NCI-H1105 (cell line): ENCODE measurements at places on chromosomes 11 and 22.

GRCh38 chr22:50316114-50317065 lies 8.9 kb upstream of the PLXNB2 start:
- no peak for DNase-seq

DNA sequence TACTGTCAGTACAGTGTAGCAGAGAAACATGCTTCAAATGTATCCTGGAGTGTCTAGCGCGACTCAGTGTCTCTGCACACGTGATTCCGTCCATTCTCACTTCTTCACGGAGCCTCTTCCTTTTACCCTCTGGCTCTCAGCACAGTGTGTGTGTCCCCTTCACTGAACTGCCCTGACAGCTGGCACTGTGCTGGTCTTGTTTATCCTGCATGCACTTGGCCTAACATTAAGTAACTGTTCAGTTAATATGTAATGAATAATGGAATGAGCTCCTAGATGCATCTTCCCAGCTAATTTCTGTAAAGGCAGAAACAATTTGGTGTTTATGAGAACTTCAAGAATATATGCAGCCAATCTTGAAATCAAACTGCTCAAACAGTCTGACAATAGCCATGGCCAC lies 44.4 kb downstream of the KMT5B start:
- DNase-seq, result no peak

DNA sequence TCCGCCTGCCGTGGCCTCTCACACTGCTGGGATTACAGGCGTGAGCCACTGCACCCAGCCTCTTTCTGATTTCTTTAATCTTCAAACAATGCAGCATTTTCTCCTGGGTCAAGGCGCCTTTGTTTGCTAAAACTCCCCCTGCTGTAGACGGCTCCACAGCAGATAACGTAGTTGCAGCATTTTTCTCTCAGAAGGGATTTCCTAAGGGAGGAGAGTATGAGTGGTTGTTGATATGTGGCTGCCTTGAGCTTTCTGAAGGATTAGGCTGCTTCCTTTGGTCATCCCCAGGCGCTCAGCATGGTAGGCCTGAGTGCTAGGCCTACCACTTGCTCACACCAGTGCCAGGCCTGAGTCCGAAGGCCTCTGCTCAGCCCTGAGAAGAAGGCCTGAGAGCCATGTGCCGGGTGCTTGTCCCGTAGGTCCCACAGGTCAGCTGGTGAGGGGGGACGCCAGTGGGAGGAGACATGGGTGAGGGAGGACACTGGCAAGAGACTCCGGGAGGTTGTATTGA lies 18.1 kb downstream of the SMARCB1 start:
- DNase-seq, result no peak

- DNase-seq, result no peak
Measured at GRCh38 chr11:120499088-120499487, 12.5 kb upstream of the GRIK4 start.

DNA sequence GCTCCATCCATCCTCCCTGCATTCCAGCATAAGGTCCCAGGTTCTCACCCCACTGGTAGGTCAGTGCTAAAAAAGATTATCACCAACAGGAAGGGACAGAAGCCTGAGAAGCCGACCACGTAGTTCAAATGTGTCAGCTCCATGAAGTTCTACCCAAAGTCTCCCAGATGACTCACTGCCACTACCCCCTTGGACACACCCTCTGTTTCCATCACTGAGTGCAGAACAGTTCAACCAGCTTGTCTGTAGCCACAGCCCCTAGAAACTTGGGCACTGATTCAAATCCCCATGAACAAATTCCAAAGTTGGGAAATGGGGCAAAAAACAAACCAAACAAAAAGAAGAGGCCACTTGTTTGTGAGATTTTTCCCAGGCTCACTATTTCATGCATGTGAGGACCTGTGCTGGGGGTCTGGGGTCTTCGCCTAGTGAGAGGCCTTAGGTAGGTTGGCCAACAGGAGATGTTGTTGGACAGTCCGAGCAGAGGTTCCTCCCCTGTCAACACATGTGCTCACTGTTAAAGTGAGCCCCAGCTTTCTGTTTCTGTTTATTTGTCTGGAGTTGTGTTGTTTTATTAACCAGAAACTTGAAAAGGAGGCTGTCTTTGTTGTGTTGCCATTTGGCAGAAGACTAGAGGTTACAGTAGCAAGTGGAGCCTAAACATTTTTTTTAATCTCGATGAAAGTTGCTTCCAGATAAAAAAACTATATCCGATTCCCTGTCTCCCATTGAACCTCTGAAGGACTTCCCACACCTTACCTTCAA lies 24.2 kb upstream of the FLI1 start:
- no peak for DNase-seq

GRCh38 chr11:62108017-62108750 lies 15.6 kb upstream of the INCENP start:
- DNase-seq, result peak; percentile 52

GRCh38 chr22:17233348-17234043 lies 14.3 kb upstream of the ADA2 start:
- no peak for DNase-seq

DNA sequence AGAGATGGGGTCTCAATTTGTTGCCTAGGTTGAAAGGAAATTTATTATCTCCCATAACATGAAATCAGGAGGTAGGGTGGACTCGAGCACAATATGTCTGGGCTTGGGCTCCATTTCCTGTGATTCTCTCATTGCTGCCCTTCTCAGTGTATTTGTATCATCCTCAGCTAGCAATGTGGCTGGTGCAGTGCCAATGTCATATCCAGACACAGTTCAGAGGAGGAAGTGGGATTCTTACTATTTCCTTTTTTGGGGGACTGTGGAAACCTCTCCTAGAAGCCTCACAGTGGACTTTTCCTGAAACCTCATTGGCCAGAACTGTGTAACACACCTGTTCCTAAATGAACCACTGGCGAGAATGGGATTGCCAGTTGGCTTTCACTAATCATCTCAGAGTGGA lies 21.0 kb upstream of the SWAP70 start:
- no peak for DNase-seq

- DNase-seq, result no peak
Measured at GRCh38 chr22:45672564-45673481, 1.2 kb downstream of the ATXN10 start.

- DNase-seq, result no peak
Measured at GRCh38 chr11:96194581-96195374, 148.2 kb downstream of the MAML2 start.

DNA sequence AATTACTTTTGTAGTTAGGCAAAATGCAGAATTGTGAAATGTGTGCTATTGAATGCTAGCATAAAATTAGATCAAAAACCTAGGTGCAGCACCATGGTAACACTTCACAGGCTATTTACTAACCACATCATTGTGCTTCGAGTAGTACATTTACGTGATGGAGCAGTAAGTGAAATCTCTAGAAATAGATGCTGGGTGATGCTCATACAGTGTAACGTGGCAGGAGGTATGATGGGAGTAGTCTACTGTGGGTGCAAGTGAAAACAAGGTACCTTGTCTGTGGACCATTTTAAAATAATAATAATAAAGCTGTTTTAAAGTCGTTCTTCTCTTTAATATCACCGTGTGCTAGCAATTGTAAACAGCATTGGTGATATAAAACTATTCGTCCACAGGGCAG lies 132.3 kb downstream of the DYNC2H1 start:
- DNase-seq, result no peak

DNA sequence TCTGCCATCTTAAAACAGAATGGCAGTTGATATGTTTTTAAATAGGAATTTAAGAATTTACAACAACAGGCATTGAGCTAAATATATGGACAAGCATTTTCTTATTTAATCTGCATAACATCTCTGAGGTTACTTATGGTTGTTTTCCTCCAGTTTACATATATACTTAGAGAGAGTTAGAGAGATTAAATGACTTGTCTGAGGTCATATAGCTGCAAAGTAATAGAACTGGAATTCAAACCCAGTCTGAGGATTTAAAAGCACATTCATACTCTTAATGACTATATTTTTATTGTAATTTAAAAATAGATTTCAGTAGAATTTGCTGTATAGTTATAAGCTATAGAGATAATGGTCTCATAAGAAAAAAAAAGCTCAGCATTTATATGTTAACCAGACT lies 81.4 kb upstream of the GRIK4 start:
- no peak for DNase-seq

DNA sequence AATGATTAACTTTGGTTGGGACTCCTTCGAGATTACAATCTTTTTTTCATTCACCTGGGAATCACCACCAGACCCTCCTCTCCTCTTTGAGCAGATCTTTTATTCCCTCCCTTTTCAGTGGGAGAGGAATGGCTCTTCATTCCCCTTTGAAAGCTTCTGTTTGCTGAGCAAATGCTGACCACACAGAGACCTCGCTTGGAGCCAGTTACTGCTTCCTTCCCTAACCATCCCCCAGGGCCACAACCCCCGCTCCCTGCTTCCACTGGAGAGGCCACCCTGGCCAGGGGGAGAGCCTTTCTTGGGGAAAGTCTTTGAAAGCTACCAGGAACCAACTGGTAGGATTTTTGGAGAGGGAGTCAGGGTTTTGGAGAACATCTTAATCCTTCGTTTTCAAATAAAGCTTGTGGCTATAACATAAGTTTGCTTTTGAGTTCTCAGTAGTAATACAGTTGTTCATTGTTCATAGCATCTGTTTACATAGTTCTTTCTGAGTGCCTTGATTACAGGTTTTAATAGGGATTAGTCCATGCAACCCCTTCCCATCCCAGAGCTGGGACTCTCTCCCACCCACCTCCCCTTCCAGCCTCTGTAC lies 138.4 kb downstream of the DBX1 start:
- no peak for DNase-seq

DNA sequence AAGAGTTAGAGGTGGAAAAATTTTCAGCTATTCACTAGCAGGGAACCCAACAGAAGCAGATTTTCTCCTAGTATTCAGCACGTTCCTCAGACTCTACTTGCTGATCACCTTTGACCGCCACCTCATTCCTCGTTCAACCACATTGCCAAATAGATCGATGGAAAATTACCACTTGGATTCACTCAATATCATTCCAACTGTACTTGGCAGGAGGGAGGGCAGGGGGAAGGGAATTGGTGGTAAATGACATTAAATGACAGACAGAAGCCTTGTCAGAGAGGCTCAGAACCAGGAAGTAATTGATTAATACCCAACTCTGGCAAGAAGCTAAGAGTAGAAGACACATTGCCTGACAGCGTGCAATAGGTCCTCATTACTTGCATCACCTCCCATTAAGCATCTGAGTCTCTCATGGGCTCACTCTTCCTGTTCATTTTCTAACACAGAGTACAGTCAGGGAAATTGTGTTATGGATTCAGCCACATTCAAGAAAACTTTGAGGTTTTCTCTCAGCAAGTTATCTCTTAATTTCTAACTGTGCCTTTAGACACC lies 240.5 kb upstream of the FAT3 start:
- DNase-seq, result no peak

- DNase-seq, result no peak
Measured at GRCh38 chr11:62149986-62150886, 26.4 kb downstream of the INCENP start.

- no peak for DNase-seq
Measured at GRCh38 chr11:8093931-8094575, 13.0 kb downstream of the TUB start.

DNA sequence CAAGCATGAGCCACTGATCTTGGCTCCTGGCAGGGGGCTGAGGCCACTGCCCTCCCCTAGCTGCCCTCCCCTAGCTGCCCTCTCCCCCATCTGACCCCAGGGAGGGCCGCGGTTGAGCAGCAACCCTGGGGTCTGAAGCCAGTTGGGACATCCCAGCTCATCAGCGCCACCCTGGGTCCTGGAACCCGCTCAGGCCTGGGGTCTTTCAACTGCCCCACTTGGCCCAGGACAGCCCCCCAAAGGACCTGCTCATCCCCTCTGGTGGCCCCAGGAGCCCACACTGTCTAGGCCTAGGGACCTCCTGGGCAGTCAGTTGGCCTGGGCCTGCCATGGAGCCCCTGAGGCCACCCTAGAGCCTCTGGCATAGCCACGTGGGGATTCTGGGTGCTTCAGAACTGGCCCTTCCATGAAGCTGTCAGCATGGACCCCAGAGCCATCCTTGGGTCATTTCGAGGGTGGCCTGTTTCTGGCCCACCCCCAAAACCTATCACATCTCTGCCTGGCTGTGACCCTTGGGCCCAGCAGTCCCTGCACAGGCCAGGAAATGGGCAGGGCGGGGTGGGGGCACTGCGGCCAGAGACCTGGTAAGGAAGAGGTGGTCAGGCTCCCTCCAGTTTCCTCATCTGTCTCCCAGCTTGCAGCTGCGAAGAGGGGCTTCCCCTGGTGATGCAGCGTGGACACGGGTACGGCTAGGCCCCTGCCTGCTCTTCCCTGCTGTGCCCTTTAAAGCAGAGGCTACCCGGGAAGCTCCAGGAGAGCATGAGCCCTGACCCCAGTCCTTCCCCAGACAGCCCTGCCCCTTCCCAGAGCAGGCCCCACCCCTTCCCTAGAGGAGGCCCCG lies 37.9 kb downstream of the MUC2 start:
- DNase-seq, result no peak

- no peak for DNase-seq
Measured at GRCh38 chr22:32020117-32020516, 22.9 kb upstream of the SLC5A1 start.

- no peak for DNase-seq
Measured at GRCh38 chr11:44146931-44147330, 51.5 kb downstream of the EXT2 start.

- DNase-seq, result no peak
Measured at GRCh38 chr11:104522650-104523049, 358.7 kb upstream of the PDGFD start.

GRCh38 chr11:66727282-66728037 lies 1.6 kb downstream of the SPTBN2 start:
- peak; percentile 17 for DNase-seq

- no peak for DNase-seq
Measured at GRCh38 chr11:77397631-77398030, 76.3 kb downstream of the PAK1 start.

DNA sequence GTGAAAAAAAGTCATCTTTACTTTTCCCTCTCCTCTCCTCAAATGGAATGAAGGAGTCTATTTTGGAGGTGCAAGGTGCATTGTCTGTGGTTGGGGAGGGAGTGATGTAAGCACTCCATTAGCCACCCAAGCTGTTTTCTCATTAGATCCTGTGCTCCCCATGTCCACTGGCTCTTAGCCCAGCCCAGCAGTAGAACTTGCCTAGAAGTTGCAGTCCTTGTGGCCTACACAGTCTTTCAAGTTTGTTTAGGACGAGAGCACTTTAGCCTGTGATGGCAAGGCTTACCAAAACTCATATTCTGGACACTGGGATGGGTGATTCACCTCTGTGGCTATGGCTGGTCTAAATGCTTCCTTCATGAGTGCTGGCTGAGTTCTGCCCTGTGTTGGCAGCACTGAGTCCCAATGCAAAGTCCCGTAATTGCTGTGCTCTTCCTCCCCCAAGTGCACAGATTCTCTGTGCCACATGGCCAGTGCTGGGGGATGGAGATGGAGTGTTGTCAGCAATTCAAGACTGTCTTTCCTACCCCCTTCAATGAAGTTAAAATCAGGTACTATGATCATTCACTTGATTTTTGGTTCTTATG lies 15.8 kb downstream of the SLC22A25 start:
- no peak for DNase-seq

- DNase-seq, result no peak
Measured at GRCh38 chr11:22703040-22703439, 36.6 kb downstream of the GAS2 start.
